ENCODE measurements at places on chromosomes 16 and 17.

DNA sequence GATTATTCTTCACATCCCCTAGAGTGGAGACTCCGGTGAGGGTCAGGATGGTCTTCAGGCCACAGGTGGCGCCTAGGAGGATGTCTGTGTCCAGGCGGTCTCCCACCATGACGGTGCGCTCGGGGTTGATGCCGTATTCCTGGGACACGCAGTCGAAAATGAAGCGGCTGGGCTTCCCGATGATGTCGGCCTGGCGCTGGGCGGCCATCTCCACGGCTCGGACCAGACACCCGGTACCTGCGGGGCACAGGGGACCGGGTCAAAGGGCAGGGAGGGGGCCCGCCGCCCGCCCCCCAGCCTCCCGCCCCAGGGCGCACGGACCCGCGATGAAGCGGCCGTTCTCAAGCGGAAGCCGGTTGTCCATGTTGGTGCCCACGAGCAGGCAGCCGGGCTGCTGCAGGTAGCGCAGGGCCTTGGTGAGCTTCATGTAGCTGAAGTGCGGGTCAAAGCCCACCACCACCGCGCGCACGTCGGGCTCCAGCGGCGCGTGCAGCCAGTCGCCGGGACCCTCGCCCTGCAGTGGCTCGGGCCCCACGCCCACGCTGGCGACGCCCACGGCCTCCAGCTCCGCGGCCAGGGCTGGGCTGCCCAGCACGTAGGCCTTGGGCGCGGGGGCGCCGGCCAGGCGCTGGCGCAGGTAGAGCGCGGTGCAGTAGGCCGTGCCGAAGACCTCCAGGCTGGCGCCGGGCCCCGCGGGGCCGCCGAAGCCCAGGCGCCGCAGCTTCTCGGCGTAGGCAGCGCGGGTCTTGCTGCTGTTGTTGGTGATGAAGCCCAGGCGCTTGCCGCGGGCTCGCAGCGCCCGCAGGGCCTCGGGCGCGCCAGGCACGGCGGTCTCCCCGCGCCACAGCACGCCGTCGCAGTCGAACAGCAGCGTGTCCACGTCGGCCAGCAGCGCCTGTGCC, 572 bp downstream of the PGP start:
- DNase-seq = no peak

DNA sequence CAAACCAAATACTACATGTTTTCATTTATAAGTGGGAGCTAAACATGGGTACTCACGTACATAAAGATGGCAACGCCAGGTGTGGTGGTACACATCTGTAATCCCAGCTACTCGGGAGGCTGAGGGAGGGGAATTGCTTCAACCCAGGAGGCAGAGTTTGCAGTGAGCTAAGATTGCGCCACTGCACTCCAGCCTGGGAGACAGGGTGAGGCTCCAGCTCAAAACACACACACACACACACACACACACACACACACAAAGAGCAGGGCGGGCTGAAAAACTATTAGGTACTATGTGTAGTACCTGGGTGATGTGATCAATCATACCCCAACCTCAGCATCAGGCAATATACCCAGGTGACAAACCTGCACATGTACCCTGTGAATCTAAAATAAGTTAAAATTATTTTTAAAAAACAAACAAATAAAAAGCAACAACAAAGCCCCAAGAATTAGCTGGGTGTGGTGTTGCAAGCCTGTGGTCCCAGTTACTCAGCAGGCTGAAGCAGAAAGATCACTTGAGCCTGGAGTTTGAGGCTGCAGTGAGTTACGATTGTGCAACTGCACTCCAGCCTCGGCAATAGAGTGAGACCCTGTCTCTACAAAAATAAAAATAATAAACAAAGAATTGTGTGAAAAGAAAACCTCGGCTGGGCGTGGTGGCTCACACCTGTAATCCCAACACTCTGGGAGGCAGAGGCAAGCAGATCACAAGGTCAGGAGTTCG, 11.9 kb upstream of the FAAP100 start:
- DNase-seq = no peak

GRCh38 chr17:34902831-34903547, 58.3 kb downstream of the CCT6B start:
- DNase-seq = no peak

GRCh38 chr17:30541802-30542201, 64.6 kb downstream of the GOSR1 start:
- no peak for DNase-seq

- no peak for DNase-seq
Observed at GRCh38 chr17:27609611-27610303, 21.2 kb upstream of the LGALS9 start.

DNA sequence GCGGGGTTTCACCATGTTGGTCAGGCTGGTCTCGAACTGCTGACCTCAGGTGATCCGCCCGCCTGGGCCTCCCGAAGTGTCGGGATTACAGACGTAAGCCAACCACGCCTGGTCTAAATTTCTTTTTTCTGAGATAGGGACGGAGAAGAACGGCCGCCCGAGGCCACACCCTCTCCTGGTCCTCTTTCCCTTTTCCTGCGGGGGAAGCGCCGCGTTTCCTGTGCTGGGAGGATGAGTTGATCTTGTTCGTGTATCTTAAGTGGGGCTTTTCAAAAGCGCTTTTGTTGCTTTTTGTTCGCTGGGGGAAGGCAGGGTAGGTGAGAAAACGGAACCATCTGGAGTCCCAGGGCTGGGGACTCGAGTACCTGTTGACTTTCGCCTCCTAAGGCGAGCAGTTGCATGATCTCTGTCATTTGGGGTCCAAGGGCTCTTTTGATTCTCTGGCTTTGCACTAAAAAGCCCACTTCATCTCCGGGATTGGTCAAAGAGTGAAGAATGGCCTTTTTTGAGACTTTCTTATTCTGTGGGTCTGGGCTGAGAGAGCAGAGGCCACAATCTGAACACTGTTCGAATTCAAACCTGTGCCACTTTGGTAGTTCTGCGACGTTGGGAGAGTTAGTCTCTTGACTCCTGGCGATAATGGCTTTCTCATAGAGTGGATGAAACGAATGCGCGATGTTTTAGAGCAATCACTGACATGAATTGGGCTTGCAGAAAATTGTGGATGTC, 1.3 kb downstream of the FUS start:
- DNase-seq = no peak

Data from AG04450 (cell line).